NCI-H1417 (cell line): ENCODE measurements at places on chromosomes 3 and 15.

DNA sequence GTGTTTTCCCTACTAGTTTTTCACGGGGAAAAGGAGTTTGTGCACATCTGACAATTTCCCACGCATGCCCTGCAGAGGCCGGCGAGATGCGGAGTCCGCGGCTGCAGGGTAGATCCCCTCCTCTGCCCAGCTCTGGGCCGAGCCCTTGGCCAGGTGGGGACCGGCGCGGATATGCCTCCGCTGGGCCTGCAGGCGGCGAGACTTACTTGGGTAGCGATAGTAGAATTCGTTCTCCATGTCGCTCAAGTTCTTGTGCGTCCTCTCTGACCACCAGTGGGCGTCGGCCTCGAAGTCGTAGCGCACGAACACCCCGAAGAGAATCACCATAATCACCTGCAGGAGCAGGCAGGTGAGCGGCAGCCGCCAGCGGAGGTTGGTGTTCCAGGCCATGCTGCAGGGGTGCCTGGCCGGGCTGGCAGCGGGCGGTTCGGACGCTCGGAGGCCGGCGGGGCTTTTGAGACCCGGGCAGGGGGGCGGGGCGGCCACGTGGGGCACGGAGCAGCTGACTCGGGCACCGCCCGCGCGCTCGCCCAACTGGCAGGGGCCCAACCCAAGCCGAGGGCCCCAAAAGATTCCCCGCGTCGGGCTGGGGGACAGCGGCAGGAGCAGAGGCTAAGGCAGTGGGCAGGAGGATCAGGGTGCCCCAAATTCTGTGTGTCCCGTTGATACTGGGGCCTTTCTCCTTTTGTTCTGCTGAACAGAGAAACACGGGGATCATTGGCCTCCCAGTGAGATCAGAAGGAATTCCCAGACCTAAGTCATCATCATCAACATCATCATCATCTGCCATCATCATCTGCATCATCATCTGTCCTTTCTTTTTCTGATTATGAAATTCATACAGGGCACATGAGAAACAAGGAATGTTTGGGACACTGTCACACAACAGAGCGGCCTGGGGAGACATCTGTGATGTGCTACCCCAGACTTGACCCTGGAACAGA lies at the start of gene RHCG:
Gene RHCG, minus strand, starts transcription at position 429 of the 944 bp plus-strand sequence. Its CDS starts 39 bp downstream, at position 390.
- no peak for DNase-seq

- DNase-seq: no peak
Measured at GRCh38 chr3:123834631-123835030, 49.5 kb downstream of the MYLK start.

DNA sequence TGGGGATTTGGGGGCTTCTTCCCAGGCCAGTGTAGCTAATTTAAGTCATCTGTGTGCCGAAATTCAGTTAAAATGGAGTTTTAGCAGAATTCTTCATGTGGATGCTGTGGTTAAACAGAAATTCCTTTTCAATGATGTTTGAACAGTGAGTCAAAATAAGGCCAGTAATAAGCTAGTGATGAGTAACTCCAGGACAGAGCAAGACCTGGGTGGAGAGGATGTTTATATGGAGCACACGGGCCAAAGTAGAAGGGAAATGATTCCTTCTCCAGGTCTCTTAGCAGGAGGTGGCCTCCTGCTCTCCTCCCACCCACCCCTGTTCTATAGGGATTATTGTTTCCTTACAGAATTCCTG lies 31.9 kb upstream of the UACA start:
- no peak for DNase-seq

DNA sequence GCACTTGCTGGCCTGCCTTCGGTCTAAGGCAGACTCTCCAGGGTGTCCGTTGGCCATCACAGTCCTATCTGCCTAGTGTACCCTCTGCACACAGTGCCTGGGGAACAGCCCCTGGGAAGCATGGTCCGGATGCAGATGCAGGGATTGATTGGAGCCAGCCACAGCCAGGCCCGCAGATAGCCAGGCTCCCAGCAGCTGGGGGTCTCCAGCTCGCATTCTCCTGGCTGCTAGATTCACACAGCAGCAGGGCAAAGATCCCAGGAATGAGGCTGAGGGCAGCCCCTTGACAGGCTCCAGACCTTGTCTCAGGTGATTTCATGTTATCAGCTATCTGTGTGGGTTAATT lies 41.4 kb downstream of the IRAK2 start:
- DNase-seq: no peak

DNA sequence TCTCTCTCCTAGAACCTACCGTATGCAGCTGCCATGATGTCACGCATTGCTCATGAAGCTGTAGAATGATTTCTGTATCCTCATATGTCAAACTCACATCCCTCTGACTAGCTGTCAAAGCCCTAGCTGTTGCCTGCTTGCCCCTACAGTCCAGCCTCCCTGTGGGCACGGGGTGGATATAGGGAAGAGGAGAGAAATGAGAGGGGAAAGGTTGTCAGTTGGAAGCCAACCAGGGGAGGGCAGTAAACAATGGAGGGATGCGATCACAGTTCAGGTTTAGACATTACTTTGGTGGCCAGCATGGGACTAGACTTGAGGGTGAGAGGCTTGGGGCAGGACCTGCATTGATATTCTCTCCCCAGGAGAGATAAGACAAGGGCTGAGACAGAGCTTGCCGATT lies 1.7 kb upstream of the HDGFL3 start:
- DNase-seq: peak; percentile 34

DNA sequence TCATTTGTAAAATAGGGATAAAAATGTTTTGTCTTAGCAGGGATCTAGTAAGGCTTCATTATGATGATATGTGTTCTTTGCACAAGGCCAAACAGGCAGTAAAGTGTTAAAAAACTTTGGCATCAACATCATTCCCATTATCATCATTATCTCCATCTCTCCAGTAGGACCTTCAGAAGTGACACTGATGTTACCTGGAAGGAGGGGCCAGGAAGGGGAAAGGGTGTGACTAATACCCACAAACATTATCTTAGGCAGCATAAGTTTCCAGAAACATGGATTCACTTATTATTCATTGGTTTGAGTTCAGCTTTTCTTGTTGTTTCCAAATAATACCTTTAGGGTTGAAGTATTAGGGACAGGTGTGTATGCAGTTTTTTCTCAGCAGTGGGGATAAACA lies 399.6 kb downstream of the PTPRG start:
- DNase-seq: no peak
